ENCODE measurements at places on chromosomes 6 and 20.

DNA sequence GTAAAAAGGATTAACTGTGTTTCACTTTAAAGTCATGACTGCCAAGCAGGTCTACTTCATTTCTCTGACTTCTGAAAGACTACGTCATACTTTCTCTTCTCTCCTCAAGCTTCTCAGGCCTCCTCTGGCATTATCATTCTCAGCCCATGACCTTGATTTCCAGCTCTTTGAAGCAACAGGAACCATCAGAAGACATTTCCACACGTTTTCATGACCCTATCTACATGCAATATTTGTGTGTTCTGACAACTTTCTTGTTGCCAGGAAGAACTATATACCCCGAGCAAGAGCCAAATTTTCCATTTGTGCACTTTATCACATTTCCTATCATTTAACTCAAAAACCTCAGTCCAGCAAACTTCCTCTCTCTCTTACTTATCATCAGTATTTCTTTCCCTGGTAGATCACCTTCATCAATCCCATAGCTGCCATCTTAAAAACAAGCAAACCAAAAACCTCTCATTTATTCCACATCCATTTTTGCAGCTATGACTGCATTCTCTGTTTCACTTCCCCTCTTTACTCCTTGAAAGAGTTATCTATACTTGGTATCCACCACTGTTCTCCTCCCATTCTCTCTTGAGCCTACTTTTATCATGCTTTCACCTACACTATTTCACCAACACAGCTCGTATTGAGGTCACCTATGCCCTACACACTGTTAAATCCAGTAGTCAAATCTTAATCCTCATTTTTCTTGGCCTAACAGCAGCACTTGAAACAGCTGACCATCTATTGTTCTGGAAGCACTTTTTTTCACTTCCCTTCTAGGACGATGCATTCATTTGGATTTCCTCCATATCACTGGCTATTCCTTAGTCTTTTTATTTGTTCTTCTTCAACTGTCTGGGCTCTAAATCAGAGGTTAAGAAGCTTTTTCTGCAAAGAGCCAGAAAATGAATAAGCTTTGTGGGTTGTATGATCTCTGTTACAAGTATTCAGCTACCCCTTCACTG, 47.1 kb downstream of the STX7 start:
- DNase-seq, result no peak

GRCh38 chr6:117616391-117617209, 14.3 kb upstream of the GOPC start:
- no peak for DNase-seq

GRCh38 chr20:5195655-5196054, 68.8 kb downstream of the CDS2 start:
- no peak for DNase-seq

DNA sequence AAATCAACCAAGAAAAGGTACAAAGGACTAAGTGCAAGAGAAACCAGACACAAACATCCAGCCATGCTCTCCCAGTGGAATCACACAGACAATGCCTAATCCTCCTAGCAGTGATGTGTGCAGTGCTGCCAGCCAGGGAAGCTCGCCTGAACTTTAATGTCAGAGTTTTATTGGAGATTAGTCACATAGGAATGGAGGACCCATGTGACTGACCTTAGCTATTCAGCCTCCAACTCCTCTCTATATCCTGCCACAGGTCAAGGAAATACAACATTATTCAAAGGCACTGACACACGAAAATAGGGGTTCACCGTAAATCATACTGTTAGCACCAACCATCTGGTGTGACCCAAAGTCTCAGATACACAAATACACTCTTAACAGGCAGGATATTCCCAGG, 684.6 kb downstream of the DOK5 start:
- no peak for DNase-seq

DNA sequence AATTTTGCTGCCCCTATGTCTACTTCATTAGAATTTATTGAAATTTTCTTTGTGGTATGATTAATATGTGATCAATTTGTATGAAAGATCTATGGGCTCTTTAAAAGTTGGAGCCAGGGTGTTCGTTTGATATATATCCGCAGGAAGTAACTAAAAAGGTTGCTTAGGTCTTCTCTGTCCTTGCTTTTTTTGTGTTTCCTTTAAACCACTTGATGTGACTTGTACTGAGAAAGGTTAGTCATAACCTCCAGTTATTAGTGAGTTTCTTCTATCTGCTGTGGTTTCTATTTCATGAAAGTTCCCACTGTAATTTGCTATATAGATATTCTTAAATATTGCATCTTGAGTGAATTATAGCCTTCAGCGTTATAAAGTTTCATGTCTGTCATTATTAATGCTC, 585.3 kb upstream of the ARID1B start:
- no peak for DNase-seq

DNA sequence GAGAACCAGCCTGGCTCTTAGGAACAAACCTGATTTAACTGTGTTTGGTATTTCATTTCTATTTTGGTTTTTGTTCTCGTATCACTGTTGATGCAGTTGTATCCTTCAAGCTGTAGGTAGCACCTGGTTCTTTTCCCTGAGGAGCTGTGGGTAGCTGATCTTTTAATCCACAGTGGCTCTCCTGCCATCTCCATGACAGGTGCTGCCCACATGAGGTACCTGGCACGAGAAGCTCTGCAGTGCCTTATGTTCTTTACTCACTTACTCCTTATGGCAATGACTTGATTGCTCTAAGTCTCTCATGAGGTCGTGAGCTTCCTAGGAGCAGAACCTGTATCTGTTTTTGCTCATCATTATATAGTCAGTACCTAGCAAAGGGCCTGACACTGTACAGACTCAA, 74.3 kb upstream of the EMILIN3 start:
- peak; percentile 42 for DNase-seq

- no peak for DNase-seq
These were observed 293.1 kb downstream of the SOX4 start for GRCh38 chr6:21886542-21887151.

- DNase-seq, result no peak
These were observed 127.9 kb downstream of the FARS2 start for GRCh38 chr6:5389086-5389745.

GRCh38 chr6:71900642-71901041, 14.3 kb downstream of the RIMS1 start:
- DNase-seq, result no peak

- no peak for DNase-seq
These were observed 120.0 kb downstream of the TMEM242 start for GRCh38 chr6:157203312-157203744.

DNA sequence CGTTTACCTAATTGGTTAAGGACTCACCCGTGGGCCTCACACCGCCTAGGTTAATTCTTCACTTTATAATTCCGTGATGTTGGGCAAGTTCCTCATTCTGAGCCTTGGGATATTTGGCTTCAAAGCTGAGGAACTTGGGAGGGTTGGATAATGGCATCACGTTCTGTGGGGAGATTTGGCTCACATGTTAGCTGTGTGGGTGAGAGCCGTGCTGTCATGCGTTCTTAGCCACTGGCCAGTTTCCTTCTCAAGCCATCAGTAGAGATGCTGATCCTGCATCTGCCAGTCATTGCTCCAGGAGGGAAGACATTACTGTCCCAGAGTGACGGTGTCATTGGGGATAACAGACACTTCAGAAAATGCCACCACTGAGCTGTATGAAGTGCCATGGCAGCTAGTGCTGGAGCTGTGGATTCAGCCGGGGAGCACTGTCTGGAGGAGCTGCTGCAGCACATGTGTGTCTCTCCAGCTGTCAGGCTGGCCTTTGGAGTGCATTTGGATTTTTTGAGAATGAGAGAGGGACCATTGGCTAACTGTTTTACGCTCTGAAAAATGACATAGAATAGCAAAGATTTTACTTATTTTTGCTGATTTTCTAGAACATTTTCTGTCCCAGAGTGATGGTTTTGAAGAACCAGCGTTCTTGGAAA, 16.5 kb downstream of the IGF2R start:
- no peak for DNase-seq

GRCh38 chr6:80185492-80185891, 79.0 kb downstream of the BCKDHB start:
- no peak for DNase-seq

GRCh38 chr20:55540013-55540412, 465.3 kb downstream of the CBLN4 start:
- no peak for DNase-seq

- no peak for DNase-seq
These were observed 20.0 kb downstream of the VTA1 start for GRCh38 chr6:142167071-142167470.

GRCh38 chr20:58836616-58837204, 14.0 kb downstream of the GNAS-AS1 start:
- DNase-seq, result no peak

Data from C1 segment of cervical spinal cord (tissue), 14 donors.